Stimulated activated CD4-positive, alpha-beta T cell treated with anti-CD3 and anti-CD28 coated beads, TNF-alpha, amount 100 ng/mL, for 24 hours (primary cell): ENCODE measurements at places on chromosomes 4 and X.

DNA sequence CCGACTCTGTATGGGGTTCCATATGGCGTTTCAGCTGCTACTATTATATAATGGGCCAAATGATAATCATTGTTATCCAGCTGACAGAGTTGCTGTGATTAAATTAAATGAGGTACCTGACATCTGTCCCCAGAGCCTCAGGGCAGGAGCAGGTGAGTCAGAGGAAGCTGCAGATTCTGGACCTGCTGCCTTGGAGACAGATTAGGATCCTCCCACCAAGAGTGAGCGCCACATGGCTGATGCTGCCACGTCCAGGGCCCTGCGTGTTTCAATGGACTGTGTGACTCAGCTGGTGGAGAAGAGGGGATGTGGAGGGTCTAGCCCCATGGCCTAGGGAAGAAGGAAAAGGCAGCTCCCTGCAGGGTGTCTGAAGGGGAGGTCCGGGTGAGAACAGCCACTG is 28.3 kb upstream of the UXT start:
- DNase-seq = no peak

DNA sequence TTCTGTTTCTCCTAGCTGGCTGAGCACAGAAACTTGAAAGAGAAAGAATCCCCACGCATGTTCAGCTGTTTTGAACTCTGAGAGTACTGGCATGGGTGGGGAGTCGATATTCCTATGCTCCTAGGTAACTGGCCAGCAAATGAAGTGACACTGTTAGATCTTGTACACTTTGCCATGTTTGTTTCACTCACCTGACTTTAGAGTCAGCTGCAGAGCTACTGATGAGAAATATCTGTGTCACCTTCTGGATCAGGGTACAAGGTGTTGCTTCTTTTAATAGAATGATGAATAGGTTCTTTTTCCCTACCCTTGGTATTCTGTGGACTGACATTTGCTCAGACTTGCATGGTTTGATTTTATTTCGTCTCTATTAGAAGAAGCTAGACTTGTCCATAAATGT is 28.3 kb downstream of the OCRL start:
- no peak for DNase-seq

- no peak for DNase-seq
Observed at GRCh38 chr4:5387457-5387856, 320.9 kb downstream of the EVC2 start.

DNA sequence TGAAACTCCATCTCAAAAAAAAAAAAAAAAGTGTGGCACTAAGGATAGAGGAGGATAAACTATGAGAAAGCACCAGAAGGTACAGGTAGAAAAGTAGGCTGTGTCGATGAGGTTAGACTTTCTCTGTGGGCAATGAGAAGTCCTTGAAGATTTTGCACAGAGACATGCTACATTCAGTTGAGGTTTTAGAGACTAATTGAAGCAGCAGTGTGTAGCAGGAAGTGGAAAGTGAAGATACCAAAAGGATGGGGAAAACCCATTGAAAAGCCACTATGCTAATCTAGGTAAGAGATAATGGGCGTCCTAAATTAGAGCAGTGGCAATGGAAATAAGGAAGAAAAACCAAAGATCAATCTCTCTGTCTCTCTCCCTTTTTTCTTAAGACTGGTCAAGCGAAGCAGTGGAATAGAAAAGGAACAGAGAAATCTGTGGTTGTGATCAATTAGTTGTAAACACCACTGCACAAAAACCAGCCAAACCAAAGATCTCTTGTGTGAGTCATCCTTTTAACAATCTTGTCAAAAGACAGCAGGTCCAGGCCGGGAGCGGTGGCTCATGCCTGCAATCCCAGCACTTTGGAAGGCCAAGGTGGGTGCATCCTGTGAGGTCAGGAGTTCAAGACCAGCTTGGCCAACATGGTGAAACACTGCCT is 3.5 kb downstream of the SPINK2 start:
- no peak for DNase-seq

- DNase-seq = no peak
Observed at GRCh38 chrX:12887767-12888166, 18.7 kb upstream of the TLR8 start.

- DNase-seq = no peak
Observed at GRCh38 chrX:71996136-71996535, 85.5 kb downstream of the NHSL2 start.

DNA sequence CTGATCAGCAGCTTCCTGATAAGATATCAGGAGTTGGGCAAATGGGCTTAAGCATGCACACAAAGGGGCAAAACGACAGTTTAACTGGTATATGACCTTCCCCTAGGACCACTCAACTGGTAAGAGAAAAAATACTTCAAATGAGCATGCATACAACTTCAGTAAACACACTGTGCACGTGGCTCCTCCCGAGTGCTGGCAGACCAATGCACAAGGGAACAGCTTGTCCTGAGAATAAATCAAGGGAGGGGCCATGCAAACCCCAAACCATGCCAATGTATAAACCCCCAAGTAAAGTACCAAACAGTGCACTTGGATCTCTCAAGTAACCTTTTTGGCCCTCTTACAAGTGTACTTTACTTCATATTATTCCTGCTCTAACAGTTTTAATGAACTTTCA is 293.3 kb upstream of the TBX22 start:
- no peak for DNase-seq

DNA sequence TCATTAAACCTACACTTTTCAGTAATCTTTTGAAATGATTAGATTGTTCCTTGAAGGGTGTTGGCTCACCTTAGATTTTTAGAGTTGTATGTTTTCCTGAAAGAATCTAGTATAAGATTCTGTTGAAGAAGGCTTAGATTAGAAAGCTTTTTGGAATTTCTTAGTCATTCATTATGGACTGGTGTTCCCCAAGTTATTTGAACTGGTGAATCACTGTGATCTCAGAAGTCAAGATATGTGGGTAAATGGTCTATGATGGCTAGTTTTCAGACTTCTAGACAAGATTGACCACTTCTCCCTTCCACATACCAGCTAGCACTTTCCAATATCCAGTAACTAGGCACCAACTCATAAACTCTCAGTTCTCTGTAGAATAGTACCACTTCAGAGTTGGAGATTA is 138.1 kb downstream of the KDM6A start:
- no peak for DNase-seq

GRCh38 chr4:89300060-89300459 is 7.5 kb downstream of the GPRIN3 start:
- no peak for DNase-seq
